ENCODE measurements at places on chromosomes 4 and X. TPM values are rescaled to one million over a fixed set of nuclear protein-coding genes. Genes with fewer than 3 reads are reported as not detected.
A peak's percentile ranks its signal among the peaks of the same experiment; 100 is the strongest.

GRCh38 chr4:73895201-73896175 lies 26.3 kb downstream of the CXCL1 start:
- H3K4me1 ChIP-seq: peaks cover 54% of the 10 kb centered on the region
- H3K36me3 ChIP-seq: no peaks in the 10 kb centered on the region
- peak; percentile 87 for DNase-seq
- H3K4me3 ChIP-seq: peak overlapping the region; percentile 17
- H3K27me3 ChIP-seq: no peaks in the 10 kb centered on the region
- peak overlapping the region; percentile 12 for H3K27ac ChIP-seq

GRCh38 chr4:90888571-90888970 lies 761.4 kb downstream of the CCSER1 start:
- H3K4me3 ChIP-seq: no peak overlapping the region
- no peaks in the 10 kb centered on the region for H3K36me3 ChIP-seq
- no peaks in the 10 kb centered on the region for H3K4me1 ChIP-seq
- DNase-seq: no peak
- H3K27ac ChIP-seq: no peak overlapping the region
- no peaks in the 10 kb centered on the region for H3K27me3 ChIP-seq

DNA sequence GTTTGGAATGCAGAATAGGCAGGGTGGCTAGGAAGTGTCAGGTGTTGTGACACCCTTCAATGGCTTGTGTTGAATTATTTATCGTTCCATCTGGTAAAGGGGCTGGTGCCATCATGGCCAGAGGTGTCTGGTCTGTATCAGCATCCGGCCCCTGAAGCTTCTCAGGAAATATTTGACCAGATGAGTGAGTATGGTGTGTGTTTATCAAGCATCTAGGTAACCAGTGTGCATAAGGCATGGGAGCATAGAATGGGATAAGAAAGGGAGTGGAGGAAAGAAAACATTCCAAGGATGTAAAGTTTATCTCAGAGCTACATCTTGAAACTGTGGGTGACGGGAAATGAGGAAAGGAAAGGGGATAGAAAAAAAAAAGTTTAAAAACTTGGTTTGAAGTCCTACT lies 109.4 kb downstream of the KLHL4 start:
- no peak for DNase-seq
- H3K27me3 ChIP-seq: no peaks in the 10 kb centered on the region
- no peaks in the 10 kb centered on the region for H3K36me3 ChIP-seq
- H3K4me3 ChIP-seq: no peak overlapping the region
- H3K27ac ChIP-seq: no peak overlapping the region

- DNase-seq: no peak
- no peaks in the 10 kb centered on the region for H3K36me3 ChIP-seq
- H3K4me1 ChIP-seq: peaks cover 24% of the 10 kb centered on the region
Observed at GRCh38 chr4:147780137-147780777, 48.4 kb downstream of the ARHGAP10 start.

RNF212 gene
- not detected for total RNA-seq

UGT2B10 gene
- total RNA-seq: not detected

DNA sequence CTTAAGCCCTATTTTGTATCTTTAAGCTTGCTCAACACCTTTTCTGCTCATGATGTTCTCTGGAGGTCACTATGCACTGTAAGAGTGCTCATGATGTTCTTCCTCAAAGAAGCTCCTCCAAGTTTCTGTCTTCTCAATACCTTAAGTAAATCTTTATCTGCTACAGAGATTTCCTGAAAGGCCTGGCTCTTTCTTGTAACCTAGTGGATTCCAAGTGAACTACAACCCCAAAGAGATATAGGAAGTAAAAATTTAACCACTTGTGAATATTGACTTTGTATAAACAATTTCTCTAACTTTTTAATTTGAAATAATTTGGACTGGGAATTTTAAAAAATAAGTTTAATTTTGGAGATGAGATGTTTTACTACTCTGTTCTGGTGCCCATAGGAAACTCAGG lies 39.3 kb upstream of the XK start:
- peaks cover 25% of the 10 kb centered on the region for H3K27me3 ChIP-seq
- H3K27ac ChIP-seq: no peak overlapping the region
- H3K4me1 ChIP-seq: peaks cover 9% of the 10 kb centered on the region
- no peak overlapping the region for H3K4me3 ChIP-seq

TLR2 gene
- 0.23 TPM for total RNA-seq

- no peaks in the 10 kb centered on the region for H3K27me3 ChIP-seq
- DNase-seq: peak; percentile 74
- H3K4me1 ChIP-seq: peaks cover 8% of the 10 kb centered on the region
- no peak overlapping the region for H3K27ac ChIP-seq
- H3K4me3 ChIP-seq: no peak overlapping the region
- peaks cover 7% of the 10 kb centered on the region for H3K36me3 ChIP-seq
Observed at GRCh38 chr4:12889054-12889453, 595.1 kb downstream of the RAB28 start.

GRCh38 chr4:42070463-42070862 lies 80.1 kb downstream of the SLC30A9 start:
- H3K4me1 ChIP-seq: no peaks in the 10 kb centered on the region
- H3K36me3 ChIP-seq: peaks cover 31% of the 10 kb centered on the region
- H3K27ac ChIP-seq: no peak overlapping the region
- H3K27me3 ChIP-seq: no peaks in the 10 kb centered on the region
- DNase-seq: no peak
- no peak overlapping the region for H3K4me3 ChIP-seq

ETDB gene
- not detected for total RNA-seq

DNA sequence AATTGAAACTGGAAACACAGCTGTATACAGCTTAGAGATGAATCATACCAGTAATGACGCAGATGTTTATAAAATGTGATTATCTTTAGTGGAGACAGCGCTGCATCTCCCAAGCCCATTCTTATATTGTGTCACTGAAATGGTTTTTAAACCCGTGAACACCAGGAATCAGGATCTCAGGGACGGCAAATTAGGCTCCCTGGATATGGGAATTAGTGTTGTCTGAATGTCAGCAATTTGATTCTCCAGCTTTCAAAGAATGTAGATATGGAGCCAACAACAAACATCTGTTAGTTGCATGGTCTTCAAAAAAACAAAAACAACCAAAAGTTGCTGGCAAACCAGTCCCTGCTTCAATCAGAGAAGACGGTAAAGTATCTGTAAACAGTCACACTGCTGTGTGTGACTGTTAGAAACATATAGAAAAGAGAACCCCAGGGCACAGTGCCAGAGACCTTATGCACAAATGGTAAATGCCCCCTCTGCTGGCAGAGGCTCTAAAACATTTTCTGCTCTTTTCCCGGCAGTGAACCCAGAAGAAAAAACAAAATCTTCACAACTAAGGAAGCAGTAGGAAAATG lies 351.9 kb upstream of the FTHL17 start:
- no peak overlapping the region for H3K4me3 ChIP-seq
- no peak overlapping the region for H3K27ac ChIP-seq
- H3K36me3 ChIP-seq: no peaks in the 10 kb centered on the region
- peak; percentile 71 for DNase-seq
- H3K27me3 ChIP-seq: peaks cover 17% of the 10 kb centered on the region

OTC gene
- total RNA-seq: not detected

DNA sequence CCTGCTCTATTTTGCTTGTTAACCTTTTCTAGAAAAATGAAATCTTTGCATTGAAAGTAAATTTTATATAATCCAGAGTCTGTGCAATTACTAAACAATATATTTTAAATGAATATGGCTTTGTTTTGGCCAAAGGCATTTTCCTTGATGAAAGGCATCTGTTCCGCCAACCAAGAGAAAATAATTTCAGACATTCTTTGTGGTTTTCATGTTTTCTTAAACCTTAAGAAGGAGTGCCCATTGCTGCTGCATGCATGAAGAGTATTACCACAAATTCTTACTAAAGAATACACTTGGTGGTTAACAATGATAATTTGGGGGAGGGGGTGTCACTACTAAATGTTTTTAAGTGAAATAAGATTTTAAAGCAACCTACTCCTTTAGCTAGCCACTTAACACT lies 2.7 kb upstream of the PDGFC start:
- DNase-seq: peak; percentile 28
- no peak overlapping the region for H3K4me3 ChIP-seq
- peak overlapping the region; percentile 75 for H3K27ac ChIP-seq
- no peaks in the 10 kb centered on the region for H3K36me3 ChIP-seq
- no peaks in the 10 kb centered on the region for H3K27me3 ChIP-seq
- peaks cover 49% of the 10 kb centered on the region for H3K4me1 ChIP-seq

GRCh38 chrX:15721911-15722310 lies 16.2 kb upstream of the CA5B start:
- H3K27me3 ChIP-seq: no peaks in the 10 kb centered on the region
- no peak overlapping the region for H3K27ac ChIP-seq
- no peak for DNase-seq
- H3K4me3 ChIP-seq: no peak overlapping the region
- H3K4me1 ChIP-seq: peaks cover 9% of the 10 kb centered on the region

DNA sequence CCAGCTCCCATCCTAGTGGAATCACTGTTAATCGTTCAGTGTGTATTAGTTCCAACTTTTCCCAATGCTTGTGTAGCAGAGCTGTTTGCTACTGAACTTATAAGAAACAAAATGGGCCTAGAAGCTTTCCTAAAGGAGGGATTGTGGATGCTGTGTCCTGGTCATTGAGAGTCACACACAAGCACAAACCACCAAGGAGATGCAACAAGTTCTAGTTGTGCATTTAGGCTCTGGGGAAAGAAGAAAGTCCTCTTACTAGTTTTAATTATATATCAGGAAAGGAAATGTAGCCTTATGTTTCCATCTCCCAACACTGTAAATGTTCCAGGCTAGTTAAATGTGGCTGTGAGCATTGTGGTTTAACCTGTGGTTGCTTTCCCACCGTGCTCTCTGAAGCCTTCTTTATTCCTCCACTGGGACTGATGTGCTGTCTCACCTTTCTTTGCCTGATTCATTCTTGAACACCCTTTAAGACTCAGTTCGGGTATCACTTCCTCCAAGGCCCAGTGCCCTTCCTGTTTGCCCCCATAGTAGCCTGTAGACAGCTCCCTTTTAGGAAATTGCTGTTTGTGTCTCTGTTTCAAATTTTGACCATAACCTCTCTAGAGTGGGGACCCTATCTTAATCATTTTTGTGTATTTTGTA lies 34.3 kb downstream of the ATP10D start:
- no peaks in the 10 kb centered on the region for H3K27me3 ChIP-seq
- no peak for DNase-seq
- H3K36me3 ChIP-seq: no peaks in the 10 kb centered on the region
- H3K27ac ChIP-seq: no peak overlapping the region

PROM1 gene
- not detected for total RNA-seq

GRCh38 chrX:22300130-22300529 lies 27.4 kb downstream of the CBLL2 start:
- H3K4me1 ChIP-seq: peaks cover 6% of the 10 kb centered on the region
- H3K4me3 ChIP-seq: no peak overlapping the region
- H3K36me3 ChIP-seq: no peaks in the 10 kb centered on the region
- H3K27me3 ChIP-seq: peaks cover 69% of the 10 kb centered on the region
- DNase-seq: peak; percentile 57

ADGRL3 gene
- 3.6 TPM for total RNA-seq

DNA sequence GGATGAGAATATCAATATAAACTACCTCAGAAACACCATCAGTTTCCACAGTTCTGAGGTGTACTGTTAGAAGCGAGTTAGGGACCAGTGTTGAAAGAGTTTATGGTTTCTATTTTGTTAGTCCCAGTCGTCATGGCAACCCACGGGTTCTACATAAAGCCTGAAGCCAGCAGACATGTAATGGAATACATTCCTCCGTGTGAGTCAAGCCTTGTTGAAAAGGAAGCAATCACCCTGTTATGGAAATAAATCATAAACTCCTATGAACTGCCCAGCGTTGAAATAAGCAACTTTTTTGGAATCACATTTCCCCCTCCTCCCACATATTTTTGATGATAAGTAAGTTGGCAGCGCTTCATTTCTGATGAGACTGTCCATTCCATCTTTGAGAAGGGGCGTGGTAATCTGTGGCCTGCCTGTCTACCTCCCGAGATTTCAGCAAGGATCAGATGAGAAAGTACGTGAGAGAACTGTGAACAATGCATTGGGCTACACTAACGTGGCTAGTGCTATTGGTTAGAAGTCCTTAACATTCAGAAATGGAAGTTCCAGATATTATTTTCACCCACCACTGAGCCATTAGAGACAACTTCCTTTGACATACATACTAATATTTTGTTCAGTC lies 40.4 kb upstream of the PDHA1 start:
- no peak overlapping the region for H3K4me3 ChIP-seq
- no peak overlapping the region for H3K27ac ChIP-seq
- H3K4me1 ChIP-seq: peaks cover 11% of the 10 kb centered on the region

DNA sequence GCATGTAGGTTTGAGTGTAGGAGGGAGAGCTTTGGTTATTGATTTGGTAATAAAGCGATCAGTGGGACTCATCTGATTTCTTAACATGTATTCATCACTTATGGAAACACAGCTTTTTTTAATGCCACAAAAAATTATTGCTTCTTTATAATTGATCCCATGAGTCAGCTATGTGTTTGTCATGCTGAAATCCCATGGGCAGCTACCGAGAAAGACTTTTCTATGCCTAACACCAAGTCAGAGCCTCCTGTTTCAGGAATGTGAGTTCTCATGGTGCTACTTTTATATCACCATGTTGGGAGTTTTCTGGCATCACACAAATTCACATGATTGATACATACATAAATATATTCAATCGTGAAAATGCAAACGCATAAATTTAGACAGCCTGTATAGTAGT lies 165.7 kb downstream of the RAPGEF2 start:
- H3K27me3 ChIP-seq: no peaks in the 10 kb centered on the region
- no peak overlapping the region for H3K4me3 ChIP-seq
- no peak overlapping the region for H3K27ac ChIP-seq
- H3K4me1 ChIP-seq: peaks cover 17% of the 10 kb centered on the region

- DNase-seq: peak; percentile 48
- no peaks in the 10 kb centered on the region for H3K4me1 ChIP-seq
- no peak overlapping the region for H3K27ac ChIP-seq
- no peak overlapping the region for H3K4me3 ChIP-seq
Observed at GRCh38 chrX:72247206-72247942, 8.5 kb upstream of the ERCC6L start.

GC gene
- not detected for total RNA-seq

DNA sequence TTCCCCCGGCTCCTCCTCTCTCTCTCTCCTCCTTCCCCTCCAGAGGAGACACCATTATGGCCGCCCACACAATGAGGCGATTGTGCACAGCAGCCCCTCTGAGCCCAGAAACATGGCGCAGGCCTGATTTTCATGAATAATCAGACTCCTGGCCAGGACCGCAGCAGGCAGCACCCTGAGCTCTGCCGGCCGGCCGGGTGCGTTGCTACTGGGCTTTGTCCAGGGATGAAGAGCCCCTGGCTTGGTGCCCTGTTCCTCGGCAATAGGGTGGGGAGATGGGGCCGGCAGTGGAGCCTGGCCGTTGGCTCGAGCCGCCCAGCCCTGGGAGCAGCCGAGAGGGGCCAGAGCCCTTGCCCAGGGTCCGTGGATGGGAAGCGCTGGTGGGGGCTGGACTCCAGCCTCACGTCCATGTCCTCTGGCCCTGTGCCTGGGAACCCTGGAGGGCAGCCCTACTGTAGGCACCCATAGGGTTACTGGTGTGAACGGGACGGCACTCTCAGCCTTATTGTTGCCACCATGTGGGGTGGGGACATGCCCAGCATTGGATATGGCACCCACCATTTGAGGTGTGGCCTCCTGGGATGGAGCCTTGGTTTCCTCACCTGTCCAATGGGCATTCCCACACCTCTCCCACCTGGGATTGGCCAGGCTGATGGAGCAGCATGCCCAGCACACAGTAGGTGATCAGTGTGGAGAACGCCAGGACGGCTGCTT lies 103.0 kb downstream of the SORCS2 start:
- no peaks in the 10 kb centered on the region for H3K36me3 ChIP-seq
- H3K27me3 ChIP-seq: peaks cover 2% of the 10 kb centered on the region
- DNase-seq: no peak
- peaks cover 9% of the 10 kb centered on the region for H3K4me1 ChIP-seq
- no peak overlapping the region for H3K4me3 ChIP-seq
